ENCODE measurements at places on chromosomes 16 and 17. TPM values are rescaled to one million over a fixed set of nuclear protein-coding genes. Genes with fewer than 3 reads are reported as not detected.

Gene MIEN1
- polyA plus RNA-seq, result 34.9 TPM

DNA sequence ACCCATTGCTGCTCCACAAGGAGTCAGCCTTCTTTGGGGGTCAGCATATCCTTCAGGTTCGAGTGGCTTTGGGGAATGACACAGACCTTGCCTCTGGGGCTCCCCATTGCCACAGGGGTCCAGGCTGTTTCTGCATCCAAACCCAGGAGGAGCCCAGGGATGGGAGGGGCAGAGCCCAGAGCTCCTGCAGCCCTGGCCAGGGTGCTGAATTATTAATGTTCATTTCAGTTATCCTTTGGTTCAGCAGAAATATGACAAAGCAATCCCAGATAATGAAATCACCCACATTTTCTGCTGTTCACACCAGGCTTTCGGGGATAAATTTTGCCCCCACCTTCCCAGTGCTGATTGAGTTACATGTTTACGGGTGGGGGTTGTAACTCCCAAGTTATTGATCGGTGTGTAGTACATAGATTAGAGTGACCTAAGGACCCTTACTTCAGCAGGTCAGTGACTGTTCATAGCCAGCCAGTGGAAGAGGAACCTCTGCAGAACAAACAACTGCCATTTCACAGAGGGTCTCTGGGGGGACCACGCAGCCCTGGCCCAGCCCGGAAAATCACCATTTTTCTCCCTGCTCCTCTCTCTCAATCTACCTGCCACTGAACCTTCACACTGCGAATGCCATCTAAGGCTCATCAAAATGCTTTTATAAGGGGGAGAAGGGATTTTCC lies 240.3 kb upstream of the N4BP1 start:
- no peak for DNase-seq

DNA sequence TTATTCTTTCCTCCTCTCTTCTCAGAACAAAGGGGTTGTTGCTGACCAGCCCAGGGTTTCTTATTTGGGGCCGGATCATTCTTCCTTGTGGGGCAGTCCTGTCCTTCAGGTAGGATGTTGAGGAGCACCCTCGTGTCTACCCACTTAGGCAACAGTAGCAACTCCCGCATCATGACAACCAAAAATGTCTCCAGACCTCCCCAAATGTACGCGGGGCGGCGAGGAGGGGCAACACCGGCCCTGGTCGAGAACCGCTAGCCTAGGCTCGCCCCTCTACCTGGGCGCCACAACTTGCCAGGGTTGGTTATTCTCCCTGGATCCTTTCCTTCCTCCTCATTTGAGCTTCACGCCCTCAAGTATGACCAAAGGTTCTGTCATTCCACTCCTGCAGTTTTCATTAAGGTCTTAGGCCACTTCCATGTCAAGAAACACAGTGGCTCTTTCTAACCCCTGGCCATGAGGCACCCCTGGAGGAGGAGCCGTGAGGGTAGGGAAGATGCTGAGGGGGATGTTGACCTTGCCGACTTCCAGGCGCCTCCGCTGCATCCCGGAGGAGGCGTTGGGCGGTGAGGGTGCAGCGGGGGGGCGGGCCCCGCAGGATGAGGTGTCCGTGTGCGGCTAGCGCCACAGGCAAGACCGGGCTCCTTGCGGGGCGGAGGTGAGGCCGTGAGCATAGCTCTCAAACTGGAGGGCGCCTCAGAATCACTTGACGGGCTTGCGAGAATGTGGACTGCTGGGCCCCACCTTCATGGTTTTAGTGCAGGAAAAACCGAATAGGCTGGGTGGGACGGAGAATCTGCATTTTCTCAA lies 712 bp upstream of the SPECC1 start:
- DNase-seq, result no peak

DNA sequence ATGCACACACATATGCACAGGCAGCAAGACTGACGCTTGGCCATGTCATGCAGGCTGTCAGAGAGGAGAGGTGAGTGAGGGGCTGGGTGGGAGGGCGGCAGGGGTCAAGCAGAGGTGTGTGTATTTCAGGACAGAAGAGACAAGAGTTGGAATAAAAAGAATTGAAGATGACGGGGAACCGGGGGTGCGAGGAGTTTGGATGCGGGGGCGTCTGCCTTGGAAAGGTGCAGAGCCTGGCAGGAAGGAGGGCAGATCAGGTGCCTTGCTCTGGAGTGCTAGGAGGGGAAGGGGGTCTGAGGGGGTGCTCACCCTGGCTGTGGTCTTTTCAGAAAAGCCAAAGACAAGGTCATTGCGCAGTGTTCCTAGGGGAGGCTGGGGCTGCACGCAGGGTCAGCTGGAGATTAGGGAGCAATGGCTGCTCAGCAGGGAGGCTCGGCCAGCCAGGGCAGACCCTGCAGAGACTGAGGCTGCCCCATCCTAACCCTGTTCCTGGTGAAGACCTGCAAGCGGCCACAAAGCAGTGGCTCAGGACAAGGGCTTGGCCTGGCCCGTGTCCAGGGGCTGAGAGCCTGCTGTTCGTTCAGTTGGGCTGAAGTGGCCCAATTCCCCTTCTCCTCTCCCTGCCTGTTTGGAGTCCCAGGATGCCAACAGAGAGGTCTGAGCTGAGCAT lies 23.7 kb upstream of the CBX4 start:
- DNase-seq, result no peak

DNA sequence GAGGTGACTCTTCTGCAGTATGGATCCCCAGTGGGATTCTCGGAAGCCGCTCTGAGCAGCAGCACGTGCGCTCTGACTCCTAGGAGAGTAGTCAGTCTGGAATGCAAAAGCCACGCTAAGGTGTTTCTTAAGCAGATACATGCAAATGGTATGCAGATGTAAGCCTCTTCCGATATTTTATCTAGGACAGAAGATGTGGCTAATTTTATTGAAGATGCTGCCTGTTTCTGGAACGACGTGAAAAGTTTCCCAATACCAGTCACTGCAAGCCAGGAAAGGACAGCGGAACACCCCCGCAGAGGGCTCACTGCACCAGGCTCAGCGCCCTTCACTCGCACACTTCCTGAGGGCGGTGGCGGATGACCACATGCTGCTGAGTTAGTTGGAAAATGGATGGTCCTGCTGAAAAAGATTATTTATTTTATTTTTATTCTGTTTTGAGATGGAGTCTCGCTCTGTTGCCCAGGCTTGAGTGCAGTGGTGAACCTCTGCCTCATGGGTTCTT lies 10.1 kb downstream of the FADS6 start:
- no peak for DNase-seq

Gene ASGR2
- 0.89 TPM for polyA plus RNA-seq

GRCh38 chr17:1713878-1714426 lies 3.8 kb upstream of the TLCD2 start:
- no peak for DNase-seq

Gene KREMEN2
- 2.6 TPM for polyA plus RNA-seq

DNA sequence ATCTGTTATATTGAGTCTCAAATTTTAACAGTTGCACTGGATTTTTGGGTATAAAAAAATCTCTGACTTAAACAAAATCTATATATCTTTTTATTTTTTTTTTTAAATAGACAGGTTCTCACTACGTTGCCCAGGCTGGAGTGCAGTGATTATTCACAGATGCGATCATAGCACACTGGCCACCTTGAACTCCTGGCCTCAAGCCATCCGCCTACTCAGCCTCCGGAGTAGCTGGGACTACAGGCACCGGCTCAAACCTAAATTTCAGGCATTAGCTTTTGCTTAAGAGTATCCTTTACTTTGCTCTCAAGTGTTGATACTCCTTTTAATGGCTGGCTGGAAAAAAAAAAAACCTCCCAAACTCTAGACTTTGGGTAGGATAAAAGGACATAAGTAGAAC lies 61.6 kb downstream of the RPGRIP1L start:
- no peak for DNase-seq

DNA sequence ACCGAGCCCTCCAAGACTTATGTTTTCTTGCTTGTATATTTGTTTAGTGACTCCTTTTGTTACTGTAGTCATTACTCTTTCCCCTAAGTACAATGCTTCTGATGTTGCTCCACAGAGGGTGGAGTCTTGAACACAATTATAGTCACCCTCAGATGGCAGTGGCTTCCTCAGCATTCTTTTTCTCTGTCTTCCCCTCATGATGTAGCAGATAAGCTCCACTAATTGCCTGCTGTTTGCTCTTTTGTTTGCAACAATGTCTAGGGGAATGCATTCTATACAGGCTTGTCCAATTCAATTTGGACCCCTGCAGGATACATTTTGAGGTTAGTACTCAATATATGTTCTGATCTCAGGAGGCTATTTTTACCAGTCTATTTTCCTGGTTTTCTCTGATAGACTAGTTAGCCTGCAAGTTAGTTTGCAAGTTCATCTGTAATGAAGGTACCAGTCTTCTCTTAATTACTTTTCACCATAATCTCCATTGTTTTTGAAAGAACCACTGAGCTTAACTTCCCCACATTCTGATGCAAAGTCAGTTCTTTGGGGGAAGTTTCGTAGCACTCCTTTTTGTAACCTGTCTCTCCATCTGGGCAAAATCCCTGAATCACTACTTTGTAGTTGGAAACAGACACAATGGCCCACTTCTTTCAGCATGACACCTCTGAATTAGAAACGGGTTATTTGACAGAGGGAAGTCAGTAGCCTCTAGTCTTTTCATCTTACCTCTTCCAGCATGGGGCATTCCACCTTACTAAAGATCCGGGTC lies 1509.2 kb downstream of the CDH11 start:
- DNase-seq, result no peak

GRCh38 chr17:36127911-36128310 lies 24.3 kb downstream of the CCL4 start:
- DNase-seq, result no peak

DNA sequence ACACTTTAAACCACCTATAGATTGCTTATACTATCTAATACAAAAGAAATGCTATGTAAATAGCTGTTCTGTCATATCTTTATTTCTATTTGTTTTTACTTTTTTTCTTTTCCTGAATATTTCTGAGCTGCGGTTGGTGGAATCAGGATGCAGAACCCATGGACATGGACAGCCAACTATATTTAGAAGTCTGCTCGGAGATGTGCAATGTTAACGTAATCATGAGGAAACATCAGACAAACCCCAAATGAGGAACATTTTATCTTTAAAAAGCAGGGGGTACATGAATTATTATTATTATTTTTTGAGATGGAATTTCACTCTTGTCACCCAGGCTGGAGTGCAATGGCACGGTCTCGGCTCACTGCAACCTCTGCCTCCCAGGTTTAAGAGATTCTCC lies 31.4 kb upstream of the GHDC start:
- no peak for DNase-seq

All from renal cortex interstitium (tissue), 15 donors.